ENCODE measurements at places on chromosomes 12 and 14.

- no peak for DNase-seq
These were observed 211.4 kb upstream of the RTL1 start for GRCh38 chr14:101114726-101115515.

GRCh38 chr14:60343571-60344071, 94.6 kb downstream of the PPM1A start:
- no peak for DNase-seq

DNA sequence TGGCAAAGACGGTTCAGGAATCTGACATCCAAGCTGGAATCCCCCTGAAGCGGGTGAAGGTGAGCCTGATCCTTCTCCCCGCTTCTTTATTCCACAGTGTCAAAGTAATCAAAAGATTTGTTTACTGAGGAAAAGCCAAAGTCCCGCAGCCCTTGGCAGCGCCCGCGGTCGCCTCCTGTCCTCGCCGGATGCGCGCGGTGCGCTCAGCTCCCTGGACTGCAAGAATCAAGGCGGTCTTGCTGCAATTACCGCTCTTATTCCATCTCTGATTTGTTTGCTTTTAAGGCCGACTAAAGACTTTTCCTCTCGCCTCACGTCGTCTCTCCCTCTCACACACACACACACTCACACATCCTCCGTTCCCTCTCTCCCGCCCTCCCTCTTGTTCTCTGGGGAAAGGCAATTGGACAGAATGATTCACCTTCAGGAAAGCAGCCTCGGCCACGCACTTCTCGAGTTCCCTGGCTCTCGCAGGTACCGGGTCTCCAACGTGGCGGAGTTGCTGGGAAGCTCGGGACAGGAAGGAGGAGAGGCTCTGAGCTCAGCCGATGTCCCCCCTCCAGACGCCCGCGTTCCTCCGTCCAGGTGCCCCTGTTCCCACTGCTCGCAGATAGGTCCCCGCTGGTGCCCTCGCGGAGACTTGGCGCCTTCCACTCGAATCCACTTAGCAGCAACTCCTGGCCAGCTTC, 68.6 kb upstream of the USP15 start:
- DNase-seq: peak; percentile 38

DNA sequence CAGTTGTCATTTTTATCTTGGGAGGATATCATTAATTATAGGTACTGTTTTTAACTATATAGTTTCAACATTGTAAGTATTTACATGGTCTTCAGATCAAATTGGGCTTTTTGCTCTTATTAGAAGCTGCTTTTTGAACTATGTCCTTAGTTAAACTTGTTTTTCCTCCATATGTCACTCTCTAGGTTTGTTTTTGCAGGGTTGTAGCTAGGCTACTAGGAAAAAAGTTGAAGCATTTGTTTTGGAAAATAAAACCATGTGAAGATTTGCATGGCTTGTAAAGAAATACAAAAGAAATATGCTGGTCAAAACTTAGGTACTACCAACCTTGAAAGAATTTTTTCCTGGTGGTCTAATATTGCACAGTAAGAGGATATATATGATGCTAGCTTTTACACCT, 3.4 kb downstream of the ARID2 start:
- no peak for DNase-seq

DNA sequence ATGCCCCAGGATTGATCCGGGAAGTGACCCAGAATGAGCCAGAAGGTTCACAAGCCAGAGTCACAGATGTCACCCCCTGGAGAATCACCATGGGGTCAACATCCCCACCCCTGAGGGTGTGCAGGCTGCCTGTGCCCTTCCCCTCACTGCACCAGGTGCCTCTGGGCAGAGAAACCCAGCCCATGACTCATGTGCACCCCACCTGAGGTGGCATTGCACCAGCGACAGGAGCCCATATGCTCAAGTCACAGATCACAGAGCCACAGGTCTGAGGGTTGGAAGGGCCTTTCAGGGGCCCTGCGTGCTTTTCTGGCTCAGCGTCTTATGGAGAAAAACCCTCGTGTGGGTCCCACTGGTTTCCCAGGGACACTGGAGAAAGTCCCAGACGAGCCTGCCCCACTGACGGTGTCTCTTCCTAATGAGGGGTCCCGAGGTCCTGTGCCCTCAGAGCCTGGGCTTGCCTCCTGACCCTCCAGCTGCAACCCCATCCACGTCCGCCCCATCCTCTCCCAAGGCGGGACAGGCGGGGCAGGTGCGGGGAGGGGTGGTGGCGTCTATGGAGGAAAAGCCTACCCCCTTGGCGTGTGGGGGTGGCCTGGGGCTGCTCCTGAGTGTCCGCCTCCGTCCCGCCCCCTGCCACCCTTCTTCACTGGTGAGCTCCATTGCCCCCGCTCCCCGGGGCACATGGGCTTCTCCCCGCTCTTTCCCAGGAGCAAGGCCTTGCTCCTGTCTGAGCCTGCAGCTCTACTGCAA, 47.6 kb downstream of the SLC8B1 start:
- no peak for DNase-seq

DNA sequence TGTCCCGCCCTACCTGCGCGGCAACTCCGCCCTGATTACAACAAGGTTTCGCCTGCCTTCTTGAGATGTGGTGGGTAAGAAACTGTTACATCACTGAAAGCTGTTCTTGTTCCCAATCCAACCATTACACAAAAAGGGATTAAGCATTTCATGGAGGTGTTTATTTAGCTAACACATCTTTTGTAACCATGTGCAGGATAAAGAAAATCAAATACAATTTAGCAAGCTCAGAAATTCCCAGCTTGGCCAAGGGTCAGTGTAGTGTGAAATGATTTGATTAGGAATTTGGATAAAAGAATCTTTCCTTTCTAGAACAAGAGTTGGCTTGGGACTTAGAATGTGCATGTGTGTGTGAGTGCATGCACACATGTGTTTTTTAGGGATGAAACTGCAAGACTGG, 6.3 kb downstream of the FOXN4 start:
- no peak for DNase-seq

DNA sequence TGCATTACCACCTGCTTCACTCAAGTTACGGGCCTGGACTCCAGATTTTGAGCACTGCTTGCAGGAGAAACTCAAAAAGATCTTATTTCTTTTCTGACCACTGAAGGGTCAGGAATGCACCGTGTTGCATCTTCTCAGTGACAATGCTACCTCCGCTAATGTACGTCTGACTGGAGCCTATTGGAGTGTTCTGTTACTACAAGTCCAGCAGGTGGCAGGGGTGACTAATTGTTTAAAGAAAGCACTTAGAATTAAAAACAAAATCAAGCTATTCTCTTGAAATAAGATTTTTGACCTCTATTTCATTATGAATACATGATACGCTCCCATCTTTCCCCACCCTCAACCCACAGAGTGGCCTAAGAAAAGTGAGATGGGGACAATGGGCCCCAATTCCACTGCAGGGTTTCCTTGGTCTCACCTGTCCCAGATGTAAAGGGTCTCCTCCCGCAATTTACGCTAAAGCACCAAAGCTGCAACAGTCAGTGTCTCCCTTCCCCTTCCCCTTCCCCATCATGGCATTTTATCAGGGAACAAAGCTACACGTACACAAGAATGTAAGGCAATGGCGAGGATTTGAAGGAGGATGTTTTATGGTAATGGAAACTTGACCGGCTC, 2.2 kb downstream of the TBPL2 start:
- DNase-seq: no peak

GRCh38 chr14:101084436-101084826, 180.9 kb upstream of the RTL1 start:
- no peak for DNase-seq

GRCh38 chr12:48990552-48990951, 8.6 kb downstream of the DDN start:
- no peak for DNase-seq

DNA sequence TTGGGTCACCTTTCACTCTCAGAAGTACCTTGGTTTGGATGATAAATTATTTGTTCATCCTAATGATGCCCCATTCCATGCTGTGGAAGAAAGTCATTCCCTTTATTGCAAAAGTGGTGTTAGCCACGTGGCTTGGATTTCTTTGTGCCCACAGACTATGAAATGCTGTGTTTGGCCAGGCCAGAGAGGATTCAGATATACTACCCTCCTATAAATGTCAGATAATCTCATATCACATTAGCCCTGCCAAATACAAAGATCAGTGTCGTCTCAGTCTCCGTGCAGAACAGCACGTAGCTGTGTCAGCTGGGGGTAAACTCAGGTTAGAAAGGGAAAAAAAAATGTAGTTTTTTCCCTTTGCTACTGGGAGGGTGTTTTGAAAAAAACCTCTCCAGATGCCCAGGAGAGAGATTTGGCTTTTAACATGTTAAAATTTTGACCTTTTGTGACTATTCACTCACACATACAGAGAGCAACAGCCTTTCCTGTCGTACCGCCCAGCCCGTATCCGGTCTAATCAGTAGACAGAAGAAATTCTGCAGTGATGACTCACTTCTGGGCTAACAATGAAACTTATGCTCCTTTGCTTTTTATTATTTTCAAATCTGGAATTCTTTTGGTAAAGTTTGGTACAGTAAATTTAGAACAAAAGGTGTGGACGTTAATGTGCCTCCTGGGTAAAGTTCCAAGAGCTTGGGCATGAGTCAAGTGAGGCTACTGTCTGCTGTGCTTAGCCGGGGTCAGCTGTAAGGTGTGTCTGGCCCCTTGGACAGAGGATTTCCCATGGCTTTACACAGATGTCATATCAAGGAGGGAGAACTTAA, 8.5 kb upstream of the PTPRB start:
- no peak for DNase-seq

DNA sequence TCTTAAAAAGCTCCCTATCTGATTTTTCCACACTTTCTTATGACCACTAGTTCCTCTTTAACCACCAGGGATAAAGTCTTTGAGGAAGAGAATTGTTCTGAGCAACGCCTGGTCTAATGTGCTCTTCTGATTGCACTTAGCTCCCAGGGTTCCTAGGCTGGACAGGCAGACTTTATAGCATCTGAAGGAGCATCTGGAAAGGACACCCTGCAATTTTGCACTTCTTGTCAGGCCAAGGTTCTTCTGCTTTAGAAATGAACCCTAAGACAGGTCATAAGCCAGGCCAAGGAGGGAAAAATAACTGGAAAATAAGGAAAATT, 126.3 kb downstream of the KTN1 start:
- no peak for DNase-seq

GRCh38 chr12:86196465-86196864, 59.7 kb downstream of the MGAT4C start:
- no peak for DNase-seq

- DNase-seq: no peak
These were observed 46.2 kb downstream of the DPF3 start for GRCh38 chr14:72847721-72848120.

DNA sequence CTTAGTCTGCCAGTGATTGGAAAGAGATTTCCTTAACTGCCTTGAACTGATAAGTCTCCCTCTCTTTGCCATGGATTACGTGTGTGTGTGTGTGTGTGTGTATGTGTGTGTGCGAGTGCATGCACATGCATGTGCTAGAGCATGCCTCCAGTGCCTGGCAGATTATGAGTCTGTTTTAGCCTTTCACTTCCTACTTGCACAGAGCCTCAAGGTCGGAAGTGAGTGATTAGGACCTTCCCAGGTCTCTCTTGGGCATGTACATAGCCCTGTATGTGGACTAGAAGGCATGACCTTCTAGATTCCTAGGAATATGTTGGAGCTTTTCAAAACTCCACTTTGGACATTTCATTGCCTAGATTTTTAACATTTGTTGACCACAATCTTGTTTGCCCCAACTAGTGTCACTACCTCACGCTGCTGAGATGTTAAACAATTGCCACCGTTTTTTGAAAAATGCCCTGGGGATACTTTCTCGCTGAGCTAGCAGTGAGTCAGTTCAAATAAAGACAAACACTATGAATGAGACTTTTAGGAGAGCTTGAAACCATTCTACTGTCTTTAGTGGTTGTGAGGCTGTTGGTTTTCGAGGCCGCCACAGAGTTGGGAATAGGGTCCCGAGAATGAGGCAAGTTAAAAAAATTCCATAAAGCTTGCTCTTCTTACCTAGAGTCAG, 28.2 kb downstream of the KIAA0586 start:
- DNase-seq: no peak

DNA sequence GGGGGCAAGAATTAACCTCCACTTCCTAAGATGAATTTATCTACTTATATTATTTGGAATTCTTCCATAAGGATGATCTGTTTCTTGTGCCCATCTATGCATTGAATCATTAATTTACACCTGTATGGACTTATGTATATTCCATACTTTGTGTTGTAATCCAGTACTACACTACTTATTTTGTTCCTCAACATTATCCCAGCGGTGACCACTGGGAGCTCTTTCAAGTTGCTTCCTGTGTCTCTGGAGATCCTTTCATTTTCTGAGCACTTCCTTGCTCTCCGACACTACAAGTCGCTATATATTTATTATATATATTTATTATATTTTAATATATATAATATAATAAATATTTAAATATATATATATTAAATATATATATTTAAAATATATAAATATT, 54.9 kb upstream of the SCN8A start:
- no peak for DNase-seq

- DNase-seq: no peak
These were observed 2.1 kb downstream of the IFI27L2 start for GRCh38 chr14:94127330-94127729.

DNA sequence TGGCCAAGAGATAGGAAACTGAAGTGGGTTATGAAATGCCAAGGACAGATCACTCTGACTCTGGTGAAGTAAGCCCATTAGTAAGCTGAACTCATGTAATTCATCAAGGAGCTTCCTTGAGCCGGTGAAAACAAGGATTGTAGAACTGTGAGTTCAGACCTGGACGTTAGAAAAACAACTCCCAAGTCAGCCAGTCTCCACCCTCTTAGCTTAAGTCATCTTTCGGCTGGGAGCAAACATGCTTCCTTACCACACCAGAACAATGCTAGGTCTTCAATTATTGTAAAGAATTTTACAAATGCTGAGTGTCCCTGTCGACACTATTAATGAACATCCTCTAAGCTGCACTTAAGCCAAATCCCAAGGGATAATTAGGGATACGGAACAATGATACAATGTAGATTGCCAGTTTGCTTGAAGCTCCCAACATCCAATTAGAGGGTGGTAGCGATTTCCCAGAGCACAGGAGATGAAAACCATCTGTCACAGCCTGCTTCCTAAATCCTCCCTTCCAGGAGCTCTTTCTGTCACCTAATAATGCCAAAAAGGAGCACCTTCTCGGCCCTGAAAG, 45.7 kb upstream of the VASH1 start:
- no peak for DNase-seq

DNA sequence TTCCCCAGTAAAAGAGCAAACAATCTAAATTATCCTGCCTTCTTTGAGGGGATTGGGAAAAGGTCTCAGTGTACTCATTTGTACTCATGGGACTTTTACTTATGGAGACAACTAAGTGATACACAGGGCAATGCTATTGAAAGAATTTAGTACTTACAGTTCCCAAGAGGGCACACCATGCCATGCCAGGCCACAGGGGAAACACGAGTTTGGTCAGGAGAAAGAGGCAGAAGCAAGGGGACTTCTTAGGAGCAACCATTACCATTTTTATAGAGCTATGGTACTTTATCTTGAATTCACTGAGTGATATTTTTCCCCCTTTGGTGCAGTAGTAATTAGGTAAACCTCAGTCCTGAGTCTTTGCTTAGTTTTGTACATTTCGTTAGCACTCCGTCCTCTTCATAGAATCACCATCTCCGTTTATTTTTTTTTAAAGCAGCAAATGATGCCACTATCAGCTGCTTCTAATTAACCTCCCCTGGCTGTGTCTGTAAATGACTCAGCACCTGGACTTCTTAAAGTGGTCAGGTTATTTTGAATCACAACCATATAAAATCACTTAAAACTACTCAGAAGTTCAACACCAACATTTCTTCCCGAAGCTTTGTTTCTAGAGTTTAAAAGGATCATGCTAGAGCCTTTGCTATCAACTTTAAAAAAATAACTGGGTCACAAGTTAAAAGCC, 5.9 kb upstream of the WASHC3 start:
- no peak for DNase-seq

All from CD4-positive, alpha-beta T cell (primary cell).